ENCODE measurements at places on chromosomes 5 and 9.

DNA sequence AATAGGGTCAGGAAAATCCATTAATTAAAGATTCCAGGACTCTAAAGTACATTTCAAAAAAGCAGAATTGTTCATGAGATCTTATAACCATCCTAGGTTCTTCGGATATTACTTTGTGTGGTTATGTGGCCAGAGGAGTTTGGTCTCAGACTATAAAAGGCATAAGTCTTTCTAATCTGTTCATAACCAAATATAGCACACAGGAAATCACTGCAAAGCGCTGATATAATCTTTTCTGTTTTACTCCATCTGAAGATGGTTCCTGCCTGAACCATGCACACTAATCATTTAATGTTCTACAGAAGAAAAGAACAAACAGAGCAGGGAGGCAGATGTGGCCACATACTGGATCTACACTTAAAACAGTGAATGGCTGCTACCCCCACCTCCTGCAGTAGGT lies 182.8 kb downstream of the SEMA5A start:
- no peak for DNase-seq

- DNase-seq = no peak
Measured at GRCh38 chr5:90093751-90094485, 315.6 kb downstream of the CETN3 start.

DNA sequence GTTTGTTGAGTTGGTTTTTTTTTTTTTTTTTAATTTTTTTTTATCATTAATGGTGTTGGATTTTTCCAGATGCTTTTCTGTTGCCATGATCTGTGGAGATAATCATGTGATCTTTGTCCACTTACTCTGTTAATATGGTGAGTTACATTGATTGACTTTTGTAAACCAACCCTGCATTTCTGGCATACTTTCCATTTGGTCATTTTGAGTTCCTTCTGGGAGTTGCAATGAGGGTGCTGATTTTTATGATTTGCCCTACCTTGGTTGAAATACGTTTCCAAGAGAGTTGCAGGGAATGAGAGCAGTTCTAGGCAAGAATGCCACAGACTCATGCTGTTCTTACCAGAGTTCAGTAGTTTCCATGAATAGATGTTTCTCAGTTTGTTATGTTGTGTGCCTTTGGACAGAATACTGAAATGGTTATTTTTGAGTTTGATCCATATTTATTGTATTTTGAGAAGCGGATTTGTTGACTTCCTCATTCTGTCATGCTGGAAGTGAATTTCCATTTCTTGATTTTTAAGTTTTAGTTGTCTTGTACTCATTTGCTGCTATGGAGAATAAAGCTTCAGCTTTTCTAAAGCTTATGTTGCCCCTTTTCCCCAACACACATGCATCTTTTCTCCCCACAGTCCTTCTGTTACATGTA lies 69.0 kb downstream of the SCAMP1 start:
- no peak for DNase-seq

GRCh38 chr5:8906303-8906967 lies 639.4 kb downstream of the SEMA5A start:
- no peak for DNase-seq

GRCh38 chr9:8832955-8833354 lies 1033.4 kb upstream of the DMAC1 start:
- DNase-seq = no peak

DNA sequence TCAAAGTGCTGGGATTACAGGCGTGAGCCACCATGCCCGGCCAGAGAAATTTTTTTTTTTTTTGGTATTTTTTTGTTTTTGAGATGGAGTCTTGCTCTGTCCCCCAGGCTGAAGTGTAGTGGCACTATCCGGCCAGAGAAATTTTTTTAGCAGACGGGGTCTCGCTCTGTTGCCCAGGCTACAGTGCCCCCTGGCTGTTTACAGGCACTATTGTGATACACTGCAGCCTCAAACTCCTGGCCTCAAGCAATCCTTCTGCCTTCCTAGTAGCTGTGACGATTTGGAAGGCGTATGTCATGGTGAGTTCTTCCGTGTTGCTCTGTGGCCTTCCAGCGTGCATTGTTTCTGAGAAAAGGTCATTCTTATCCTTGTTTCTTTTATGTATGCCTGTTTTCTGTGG lies 47.5 kb downstream of the CNOT6 start:
- no peak for DNase-seq

DNA sequence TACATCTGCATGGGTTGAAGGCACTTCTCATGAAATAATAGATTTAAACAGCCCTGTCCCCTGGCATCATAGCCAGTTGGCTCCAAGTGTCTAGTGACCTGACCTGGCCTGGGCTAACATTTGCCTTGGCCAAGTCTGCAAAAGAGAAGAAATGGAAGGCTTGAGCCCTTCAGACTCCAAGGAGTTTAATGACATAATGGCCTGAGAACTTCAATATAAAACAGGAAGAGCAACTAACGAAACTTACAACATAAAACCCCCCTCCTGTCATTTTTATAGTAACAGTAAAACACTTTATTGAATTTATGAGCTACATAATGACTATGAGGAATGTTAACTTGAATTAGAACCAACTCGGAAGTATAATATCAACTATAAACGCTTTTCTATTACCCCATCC lies 218.8 kb upstream of the TBCA start:
- no peak for DNase-seq

- no peak for DNase-seq
Measured at GRCh38 chr5:125890511-125890931, 532.7 kb upstream of the GRAMD2B start.

- no peak for DNase-seq
Measured at GRCh38 chr9:38486837-38487236, 62.6 kb upstream of the IGFBPL1 start.

DNA sequence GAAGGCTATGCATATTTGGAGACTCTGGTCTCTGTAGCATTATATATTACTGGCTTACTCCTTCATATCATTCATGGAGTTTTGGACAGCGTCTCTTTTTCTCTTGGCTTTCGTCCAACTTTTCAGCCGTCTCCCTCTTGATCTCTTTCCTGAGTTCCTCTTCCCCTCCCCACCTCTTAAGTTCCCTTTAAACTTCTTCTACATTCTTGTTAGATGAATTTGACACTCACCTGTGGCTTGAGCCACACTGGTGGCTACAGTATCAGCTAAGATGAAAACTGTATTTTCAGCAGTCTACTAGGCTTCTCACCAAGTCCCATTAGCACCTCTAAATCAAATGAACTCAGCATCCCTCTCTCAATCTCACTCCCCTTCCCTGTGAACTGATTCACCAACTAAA lies 128.1 kb downstream of the STARD4 start:
- DNase-seq = no peak

DNA sequence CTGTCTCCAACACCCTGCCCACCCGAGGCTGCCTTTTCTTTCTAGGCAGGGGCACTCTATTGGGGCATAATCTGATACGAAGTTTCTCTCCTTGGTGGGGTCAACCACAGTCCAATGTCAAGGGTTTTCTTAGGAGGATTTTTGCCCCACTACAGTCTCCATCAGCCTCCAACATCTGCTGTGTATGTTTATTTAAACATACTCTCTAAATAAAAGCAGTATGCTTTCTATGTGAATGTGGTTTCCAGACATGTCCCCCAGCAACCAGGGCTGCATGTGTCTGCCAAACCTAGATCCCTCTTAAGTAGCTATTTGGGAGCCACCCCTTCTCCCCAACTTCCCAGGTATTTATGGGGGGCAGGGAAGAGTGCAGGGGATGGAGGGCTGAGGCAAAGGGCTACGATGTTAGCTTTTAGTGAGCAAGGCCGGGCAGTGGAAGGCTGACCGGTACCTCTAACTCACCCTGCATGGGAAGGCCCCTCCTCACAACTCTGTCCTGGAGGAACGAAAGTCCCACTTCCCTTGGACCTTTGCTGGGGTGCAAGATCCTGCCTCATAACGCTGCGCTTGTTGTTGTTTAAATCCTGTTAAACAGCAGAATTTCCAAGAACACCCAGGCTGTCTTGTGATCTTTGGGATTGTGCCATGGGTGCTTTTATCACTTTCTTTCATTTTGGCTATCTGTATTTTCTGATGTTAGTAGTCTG lies 75.4 kb downstream of the NREP start:
- DNase-seq = no peak

GRCh38 chr5:62773460-62773859 lies 194.8 kb downstream of the LRRC70 start:
- DNase-seq = no peak

GRCh38 chr9:79658926-79659325 lies 87.2 kb downstream of the TLE4 start:
- no peak for DNase-seq

- DNase-seq = no peak
Measured at GRCh38 chr9:91946653-91947488, 3.2 kb downstream of the ROR2 start.

DNA sequence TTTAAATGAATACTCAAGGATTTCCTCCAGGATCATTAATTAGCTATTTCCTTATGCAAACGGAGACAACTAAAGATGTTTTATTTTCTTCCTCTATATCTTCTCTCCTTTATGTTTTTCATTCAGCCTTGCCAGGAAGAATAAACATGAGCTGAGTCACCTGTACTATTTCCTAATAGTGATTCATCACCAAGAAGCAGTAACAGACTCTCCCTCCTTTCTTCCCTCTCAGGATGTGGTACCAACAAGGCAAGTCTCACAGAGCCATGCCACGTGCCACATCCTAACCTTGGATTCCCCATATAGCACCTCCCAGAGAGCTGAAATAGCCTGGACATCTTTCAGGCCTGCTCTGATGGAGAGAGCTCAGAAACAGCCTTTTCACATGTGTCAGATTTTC lies 758.6 kb upstream of the DMAC1 start:
- DNase-seq = no peak

DNA sequence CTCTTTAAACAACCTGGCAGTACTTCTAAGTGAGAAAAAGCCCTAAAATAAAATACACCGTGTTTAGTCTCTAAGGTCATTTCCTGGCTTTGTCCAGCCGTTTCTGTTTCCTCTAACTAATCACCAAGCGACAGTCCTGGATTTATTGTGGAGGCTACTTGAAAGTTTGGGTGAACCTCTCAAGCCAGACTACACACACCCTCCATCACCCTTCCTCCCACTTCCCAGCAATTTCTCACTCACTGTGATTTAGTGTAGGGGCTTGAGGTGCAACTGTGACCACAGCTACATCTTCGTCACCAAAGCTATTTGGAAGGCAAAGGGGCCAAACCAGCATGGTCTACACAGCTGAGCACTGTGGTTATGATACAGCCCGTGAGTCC lies 240.0 kb upstream of the SLC24A2 start:
- no peak for DNase-seq

GRCh38 chr5:38670878-38671277 lies 114.4 kb upstream of the LIFR start:
- no peak for DNase-seq

- DNase-seq = no peak
Measured at GRCh38 chr5:179162351-179163235, 102.4 kb downstream of the ZNF354C start.

- peak; percentile 33 for DNase-seq
Measured at GRCh38 chr5:134459010-134459403, 47.3 kb upstream of the CDKN2AIPNL start.

GRCh38 chr9:82553654-82554366 lies 509.1 kb downstream of the RASEF start:
- no peak for DNase-seq

- no peak for DNase-seq
Measured at GRCh38 chr5:148735301-148735835, 81.0 kb upstream of the HTR4 start.

DNA sequence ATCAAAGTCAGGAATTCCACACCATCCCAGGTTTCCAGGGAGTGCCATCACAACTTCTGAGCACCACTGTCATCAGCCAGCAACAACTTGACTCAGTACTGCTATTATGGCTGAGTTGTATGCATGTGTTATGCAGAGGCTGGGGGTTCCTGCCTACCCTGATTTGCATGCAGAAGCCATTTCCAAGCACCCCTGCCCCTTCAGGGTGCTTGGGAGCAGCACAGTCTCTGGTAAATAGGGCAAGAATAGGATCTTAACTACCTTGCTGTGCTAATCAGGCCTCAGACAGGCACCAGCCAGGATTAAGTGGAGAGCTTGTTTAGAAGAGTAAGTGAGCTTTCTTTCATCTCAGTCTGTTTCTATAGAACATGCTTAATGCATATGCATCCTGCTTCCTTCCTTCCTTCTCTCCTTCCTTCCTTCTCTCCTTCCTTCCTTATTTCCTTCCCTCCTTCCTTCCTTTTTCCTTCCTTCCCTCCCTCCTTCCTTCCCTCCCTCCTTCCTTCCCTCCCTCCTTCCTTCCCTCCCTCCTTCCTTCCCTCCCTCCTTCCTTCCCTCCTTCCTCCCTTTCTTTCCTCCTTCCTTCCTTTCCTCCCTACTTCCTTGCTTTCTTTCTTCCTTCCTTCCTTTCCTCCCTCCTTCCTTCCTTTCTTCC lies 175.7 kb downstream of the FRMD3 start:
- no peak for DNase-seq

DNA sequence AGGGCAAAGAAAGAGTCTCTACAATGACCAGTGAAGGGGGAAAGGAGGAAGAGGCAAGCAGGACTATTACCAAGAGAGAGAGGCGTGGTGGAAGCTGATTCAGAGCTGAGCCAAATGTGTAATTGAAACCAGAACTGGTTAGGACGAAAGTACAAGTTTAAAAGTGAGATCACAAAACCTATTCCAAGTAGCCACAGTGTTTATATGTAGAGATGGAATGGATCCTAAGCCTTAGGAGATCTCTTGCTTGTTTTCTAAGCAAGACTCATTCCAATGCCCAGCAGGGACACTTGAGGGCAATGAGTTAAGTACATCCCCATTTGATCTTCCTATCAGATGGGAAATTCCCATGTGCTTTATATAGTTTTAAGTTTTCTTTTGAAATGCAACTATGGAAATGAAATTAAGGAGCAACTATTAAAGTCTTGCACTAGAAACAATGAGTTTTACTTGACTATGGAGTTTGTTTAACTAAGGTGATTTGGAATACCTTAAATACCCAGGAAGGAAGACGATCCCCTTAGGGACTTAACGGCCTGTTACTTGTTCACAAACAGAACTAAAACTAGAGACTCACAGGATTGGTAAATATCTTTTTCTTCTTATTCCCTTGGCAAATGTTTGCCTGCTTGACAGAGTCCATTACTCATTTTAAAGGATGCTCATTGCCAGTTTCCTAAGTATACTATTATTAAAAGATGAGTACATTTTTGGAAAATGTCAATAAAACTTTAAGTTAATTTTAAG lies 51.1 kb upstream of the SNX2 start:
- no peak for DNase-seq

- no peak for DNase-seq
Measured at GRCh38 chr5:61666064-61666621, 334.1 kb downstream of the ZSWIM6 start.

DNA sequence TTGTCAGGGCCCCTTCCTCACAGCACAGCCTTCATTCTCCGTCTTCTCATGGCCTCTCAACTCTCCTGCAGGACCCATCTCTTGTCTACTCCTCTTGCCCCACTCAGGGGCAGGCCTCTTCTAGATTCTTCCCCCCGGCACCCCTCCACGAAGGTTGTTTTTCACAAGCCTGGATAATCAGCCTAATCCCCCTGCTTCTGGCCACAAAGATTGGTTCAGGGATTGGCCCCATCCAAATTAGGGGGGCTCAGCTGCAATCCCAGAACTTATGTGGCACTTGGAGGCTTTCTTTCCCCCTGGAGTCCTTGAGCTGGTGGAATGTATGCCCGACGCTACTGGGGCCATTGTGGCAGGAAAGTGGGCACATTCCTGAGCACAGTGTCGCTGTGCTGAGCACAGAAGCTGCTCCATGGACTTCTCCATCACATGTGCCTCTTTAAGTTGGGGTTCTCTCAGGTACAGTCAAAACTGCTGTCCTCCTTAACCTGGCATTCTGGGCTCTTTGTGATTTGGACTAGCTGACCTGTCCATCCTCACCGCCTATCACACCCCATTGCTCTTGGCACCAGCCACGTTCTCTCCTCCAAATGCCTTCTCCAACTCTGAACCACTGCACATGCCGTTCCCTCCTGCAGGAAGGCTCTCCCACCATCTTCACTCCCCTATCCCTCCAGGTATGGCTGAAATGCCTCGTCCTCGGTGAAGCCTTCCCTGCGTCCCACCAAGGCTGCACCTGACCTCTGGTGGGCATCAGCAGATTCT lies 66.8 kb upstream of the RNF130 start:
- no peak for DNase-seq

Measured in left ventricle myocardium inferior (tissue), 1 donor.